ENCODE measurements at places on chromosomes 12 and 14.

- DNase-seq, result no peak
Observed at GRCh38 chr14:101073598-101073965, 170.1 kb upstream of the RTL1 start.

DNA sequence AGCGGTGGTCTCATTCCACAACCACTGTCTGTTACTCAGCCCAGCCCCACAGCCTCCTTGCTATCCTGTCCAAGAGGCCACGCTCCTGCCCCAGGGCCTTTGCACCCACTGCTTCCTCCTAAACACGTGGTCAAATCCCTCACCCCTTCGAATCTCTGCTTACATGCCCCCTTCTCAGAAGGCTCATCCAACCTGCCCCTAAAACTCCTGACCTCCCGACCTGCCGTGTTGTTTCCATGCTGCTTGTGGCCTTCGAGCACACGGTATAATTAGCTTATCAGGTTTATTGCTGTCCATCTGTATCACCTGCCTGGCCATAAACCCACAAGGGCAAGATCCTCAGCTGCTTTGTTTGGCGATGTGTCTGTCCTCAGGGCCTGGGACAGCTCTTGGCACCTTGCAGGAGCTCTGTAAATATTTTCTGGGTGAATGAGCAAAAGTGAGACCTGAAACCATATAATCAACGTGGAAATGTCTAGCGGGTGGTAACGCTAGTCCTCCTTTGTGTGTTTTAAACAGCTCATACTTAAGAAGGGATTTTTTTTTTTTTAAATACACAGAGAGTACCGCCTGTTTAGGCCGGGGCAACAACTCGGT lies 36.0 kb downstream of the SCARB1 start:
- DNase-seq, result no peak

DNA sequence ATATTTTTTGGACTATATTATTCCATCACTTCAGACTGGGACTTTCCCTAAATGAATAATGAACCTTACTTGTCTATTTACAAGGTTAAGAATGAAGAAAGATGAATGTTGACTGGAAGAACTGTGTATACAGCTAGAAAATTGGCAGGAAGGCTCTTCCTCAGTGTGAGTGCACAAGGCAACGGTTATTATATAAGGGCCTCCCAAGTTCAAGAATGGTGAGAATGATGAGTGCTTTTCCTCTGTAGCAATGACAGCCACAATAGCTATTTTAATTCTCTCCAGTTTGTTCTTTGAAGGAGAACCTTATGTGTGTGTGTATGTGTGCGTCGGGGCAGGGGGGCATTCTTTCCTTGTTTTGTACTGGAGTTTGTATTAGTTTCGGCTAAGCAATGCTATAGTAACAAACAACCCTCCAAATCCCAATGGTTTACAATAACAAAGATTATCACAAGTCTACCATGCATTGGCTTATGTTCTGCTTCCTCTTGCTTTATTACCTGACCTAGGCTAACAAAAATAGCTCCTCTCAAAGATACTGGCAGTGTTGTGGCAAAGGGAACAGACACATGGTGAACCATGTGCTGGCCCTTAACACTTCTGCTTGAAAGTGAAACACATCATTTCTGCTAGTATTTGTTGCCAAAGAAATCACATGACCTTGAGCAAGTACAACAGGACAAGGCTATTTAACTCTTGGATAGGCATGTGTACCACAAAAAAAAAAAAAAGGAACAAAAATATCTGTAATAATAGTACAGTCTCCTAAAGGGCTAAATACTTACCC lies 139.5 kb downstream of the RMST start:
- no peak for DNase-seq

GRCh38 chr14:39303115-39303514 lies 69.4 kb downstream of the MIA2 start:
- DNase-seq, result no peak

DNA sequence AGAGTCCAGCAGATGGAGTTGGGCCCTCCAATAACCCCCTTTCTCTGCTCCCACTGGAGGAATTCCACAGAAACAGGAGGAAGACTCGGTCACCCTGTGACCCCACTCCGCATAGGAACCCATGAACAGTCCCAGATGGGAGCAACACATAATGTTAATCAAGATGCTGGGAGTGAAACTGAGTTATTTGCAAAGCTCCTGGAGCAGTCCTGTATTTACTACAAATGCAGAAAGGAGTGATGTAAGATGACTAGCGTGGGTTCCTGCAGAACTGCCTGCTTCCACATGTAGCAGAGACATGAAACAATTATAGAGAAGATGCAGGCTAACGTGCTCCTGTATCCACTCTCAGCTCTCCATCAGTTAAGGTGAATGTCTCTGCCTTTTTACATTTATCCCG lies 274.7 kb downstream of the FOXN3 start:
- no peak for DNase-seq

DNA sequence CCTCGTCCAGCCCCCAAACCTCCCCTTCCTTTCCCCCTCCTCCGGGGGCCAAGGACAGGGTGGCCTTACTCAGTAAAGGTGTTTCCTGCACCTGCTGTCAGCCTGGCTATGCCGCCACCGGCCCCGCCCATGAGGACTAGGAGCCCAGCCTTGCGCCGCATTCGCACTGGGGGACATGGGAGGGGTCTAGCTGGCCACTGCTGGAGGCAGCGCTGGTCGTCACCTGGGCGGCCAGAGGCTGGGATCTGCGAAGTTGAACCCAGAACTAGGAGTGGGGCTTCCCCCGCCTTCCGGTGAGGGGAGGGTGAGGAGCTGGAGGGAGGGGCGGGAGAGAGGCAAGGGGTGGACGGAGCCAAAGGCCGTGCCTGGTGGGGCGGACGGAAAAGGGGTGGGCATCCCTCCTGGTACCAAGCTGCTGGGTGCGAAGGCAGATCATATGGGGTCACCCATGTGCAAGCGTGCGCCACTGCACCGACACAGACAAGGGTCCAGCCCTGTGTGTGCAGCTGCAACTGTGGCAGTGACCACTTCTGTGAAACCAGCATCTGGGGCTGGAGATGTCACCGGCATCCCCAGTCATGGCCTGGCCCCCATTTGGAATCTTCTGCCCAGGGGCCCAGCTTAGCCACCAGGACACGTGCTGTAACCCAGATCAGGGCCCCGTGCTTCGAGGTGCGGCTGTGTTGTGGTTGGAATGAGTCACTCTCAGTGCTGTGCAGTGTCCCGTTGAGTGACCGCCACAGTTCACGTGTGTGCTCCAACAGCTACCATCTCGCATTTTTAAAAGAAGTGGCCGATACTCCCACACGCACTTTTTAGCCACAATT lies 8.5 kb downstream of the AMN start:
- peak; percentile 47 for DNase-seq

DNA sequence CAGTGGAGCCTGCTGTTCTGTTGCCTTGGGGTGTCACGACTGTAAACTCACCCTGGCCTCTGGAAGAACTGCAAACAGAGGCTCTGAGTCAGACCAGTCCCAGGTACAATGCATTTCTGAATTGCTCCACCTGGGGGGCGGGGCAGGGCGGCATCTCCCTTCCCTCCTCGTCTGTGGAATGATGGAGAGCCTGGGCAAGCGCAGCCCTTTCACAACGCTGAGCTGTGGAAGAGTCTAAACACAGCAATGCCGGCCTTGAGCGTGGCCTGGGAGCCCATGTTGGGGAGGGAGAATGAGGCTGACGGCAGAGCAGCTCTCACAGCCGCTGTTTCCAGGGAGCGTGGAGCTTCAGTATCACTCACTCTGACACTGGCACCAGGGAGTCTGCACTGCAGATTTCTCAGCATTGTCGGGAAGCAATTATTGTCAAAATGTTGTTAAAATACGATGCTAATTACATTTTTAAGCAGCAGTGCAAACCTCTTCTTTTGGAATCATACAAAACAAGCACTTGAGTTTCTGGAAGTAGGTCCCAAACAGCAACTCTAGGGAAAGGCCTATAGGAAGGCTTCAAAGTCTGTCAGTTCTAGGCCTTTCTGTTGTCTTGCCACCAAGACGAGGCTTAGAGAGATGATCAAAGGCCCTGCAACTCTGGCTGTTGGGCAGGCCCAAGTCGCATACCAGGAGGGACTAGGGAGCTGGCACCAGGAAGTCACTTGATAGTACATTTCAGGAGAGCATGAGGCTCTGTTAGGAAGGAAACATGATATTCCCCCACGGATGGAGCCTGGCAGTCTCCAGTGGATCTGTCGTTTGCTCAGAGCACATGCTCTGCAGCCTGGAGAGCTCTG lies 244.0 kb upstream of the FKBP4 start:
- DNase-seq, result no peak

- DNase-seq, result peak; percentile 66
Observed at GRCh38 chr12:109544955-109545531, 28.3 kb downstream of the MMAB start.

DNA sequence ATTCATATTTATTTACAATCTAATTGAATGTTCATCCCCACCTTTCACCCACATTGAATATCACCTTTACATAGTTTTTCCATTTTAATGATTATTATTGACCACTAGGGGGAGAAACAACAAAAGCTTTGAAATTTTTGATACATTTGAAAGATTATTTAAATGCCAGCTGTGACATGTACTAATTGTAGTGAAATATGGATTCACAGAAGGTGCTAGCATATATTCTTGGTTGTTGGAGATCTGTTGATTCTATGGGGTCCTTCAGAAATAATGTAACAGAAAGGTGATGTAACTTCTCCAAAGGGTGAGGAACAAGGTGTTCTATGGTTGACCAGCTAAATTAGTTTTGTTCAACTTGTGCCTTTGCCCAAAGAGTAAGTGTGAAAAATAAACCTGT lies 22.4 kb upstream of the GPR33 start:
- peak; percentile 18 for DNase-seq

DNA sequence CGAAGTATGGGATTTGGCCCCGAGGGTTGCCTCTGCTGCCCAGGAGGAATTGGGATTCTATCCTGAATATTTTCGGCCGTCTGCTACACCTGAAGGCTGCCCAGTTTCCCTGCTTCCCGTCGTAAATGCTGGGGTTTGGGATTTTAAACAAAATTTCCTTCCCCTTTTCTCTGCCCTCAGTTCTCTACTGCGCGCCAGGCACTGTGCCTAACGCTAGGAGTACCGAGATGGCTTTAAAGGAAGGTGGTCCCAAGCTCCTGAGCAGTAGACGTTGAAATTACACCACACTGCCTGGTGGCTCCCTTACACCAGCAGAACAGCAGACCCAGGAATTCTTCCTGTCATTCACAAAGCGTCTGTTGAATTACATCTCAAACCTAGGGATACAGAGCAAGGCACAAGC lies 566 bp upstream of the PRDM4 start:
- no peak for DNase-seq

DNA sequence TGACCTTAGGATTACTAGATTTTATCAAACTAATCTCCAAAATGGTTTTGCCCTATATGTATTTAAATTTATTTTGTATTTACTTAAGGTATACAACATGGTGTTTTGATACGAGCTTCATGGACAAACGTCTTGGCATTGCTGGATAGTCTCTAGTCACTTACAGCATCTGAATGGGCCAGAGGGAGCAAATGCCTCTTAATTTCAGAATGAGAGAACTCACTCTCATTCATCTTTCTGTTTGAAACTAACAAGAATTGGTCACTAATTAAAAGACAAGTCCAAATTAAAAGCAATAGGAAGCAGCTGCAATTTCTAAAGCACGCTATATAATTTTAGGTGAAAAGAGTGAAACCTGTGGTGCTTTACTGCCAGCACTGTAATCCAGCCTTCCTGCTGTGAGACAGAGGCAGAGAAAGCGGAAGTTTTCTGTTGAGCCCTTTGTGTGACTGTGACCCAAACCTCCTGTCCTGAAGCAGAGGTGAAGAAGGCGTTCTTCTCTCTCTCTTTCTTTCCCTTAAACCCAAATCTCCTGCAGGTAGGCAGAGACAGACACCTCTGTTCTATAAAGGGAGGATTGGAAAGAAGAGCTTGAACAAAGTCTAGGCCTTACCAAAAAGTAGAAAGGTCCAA lies 184.6 kb upstream of the NAV3 start:
- no peak for DNase-seq

DNA sequence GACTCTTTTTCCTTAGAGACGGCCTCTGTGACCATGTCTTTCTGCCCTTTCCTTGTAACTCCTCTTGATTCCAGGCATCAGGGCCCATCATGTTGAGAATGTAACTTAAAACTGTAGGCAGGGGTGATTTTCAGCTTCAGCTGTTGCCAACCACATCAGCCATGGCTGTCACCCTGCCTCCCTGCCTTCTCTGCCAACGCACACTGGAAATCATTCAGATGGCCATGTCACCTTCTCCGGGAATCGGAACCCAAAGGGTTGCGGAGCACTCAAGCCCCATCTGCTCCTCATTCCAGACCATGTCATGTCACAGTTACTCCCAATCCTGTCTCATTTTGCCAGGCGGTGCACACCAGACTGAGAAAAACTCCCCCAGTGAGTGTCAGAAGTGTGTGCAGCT lies 72.1 kb downstream of the EMP1 start:
- no peak for DNase-seq

- peak; percentile 87 for DNase-seq
Observed at GRCh38 chr12:851913-852312, 97.6 kb downstream of the RAD52 start.

DNA sequence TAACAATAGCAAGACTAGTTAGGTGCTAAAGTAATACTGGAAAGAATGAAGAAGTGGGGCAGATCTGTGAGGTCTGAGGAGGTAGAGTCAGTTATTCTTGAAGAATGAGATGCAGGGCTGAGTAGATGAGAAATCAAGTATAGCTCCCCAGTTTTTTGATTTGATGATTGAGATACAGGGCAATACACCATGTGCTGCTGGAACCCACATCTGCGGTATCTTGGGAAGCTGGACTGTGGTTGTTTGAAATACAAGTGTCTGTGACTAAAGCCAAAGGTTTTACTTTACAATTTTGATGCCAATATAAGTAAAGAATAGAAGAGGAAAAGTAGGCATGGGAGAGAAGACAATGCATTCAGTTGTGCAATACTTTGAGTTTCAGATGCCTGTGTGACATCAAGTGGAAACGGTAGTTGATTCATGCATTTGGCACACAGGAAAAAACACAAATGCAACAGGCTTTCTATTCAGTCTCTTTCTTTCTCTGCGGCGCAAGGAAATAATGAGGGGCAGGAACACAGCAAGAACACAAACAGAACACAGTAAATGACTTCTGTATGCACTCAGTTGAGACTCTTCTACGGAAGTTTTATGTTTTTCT lies 190.2 kb upstream of the SLC38A2 start:
- peak; percentile 94 for DNase-seq

- no peak for DNase-seq
Observed at GRCh38 chr12:64740646-64741045, 18.6 kb downstream of the GNS start.

- DNase-seq, result no peak
Observed at GRCh38 chr14:80754696-80755095, 186.8 kb downstream of the CEP128 start.

GRCh38 chr12:80282761-80283160 lies 161.3 kb upstream of the PTPRQ start:
- DNase-seq, result peak; percentile 71

DNA sequence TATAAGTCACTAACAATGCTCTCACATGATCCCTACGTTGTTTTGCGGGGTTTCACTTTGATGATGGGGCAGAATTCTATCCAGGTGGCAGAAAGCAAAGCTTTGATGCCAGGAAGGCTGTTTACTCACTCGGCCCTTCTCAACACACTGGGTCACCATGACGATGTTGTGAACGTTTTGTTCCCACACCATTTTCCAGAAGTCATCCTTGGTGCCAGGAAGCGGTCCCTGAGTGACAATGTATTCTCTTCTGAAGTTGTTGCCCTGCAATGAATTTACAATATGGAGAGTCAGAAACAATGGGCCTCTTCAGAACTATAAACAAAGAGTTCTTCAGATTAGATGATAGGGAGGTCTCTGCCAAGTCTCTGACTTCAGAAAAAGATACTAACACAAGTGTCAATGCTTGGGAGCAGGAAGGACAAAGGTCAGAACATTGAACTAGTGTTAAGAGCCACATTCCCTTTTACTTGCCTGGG lies 101.3 kb downstream of the PTPRB start:
- no peak for DNase-seq

All from fibroblast of mammary gland (primary cell).